ENCODE measurements at places on chromosomes 3 and 15.
A peak's percentile ranks its signal among the peaks of the same experiment; 100 is the strongest.

DNA sequence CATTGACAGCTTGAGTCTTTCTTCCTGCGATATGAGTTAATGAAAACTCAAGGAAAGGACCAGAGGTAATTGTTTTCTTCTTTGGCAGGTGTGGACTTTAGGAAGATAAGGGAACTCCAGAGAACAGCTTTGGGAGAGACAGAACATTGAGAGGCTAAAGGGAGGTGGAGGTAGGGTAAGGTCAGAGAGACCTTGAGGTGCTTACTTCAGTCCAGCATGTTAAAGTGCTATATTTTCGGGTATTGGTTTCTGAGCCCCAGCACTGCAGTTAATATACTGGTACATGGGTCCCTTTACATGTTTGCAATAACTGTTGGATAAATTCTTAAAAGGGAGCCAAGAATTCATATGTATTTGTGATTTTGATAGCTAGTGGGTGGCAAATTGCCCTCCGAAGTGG, 322.1 kb downstream of the THSD4 start:
- DNase-seq, result no peak

DNA sequence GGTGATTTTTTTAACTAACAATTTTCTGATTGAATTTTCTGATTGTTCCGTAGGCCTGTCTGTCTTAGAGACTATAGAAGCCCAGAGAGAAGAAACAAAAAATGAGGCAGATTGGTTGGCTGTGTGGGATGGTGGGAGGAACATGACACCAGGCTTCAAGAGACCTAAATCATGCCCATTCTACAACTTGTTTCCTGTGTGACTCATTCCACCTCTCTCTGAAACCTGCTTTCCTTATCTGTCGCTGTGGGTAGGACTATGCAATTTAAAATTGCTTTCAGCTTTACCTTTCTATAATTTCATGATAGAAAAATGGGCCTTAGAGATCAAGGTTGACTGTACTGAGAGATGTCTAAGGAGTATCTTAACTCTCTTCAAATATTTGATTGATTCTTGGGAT, 44.5 kb downstream of the OXNAD1 start:
- DNase-seq, result peak; percentile 49

DNA sequence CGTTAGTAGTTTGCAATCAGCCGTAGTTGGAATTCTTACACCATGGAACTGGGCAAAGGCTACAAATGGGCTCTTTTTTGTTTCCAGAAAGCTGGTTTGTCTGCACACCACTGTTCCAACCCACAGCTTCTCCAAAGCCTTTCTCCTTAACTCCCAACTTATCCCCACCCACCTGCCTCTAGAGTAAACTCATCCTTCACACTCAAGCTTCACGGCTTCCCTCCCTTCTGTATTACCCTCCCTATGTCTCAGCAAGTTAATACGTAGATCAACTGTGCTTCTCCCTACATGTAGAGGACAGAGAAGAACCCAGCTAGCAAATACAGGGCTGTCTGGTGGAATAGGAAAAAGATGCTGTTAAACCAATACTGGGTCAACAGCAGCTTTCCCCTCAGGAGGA, 363.0 kb upstream of the IL12A start:
- DNase-seq, result no peak

DNA sequence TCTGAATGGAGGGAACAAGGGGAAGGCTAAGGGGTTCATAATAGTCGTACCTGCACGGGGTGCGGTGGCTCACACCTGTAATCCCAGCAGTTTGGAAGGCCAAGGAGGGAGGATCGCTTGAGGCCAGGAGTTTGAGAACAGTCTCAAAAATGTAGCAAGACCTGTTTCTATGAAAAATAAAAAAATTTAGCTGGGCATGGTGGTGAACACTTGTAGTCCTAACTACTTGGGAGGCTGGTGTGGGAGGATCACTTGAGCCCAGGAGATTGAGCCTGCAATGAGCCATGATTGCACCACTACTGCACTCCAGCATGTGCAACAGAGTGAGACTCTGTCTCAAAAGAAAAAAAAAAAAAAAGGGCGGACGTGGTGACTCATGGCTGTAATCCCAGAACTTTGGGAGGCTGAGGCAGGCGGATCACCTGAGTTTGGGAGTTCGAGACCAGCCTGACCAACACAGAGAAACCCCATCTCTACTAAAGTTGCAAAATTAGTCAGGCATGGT, 17.9 kb upstream of the HDAC11 start:
- DNase-seq, result no peak

GRCh38 chr15:71115567-71116351, 488 bp downstream of the THSD4 start:
- no peak for DNase-seq

GRCh38 chr3:142866841-142867631, 21.8 kb downstream of the PCOLCE2 start:
- no peak for DNase-seq

- DNase-seq, result no peak
These were observed 19.7 kb downstream of the PLSCR2 start for GRCh38 chr3:146449613-146450012.

- DNase-seq, result peak; percentile 18
These were observed 34.7 kb downstream of the ZNF445 start for GRCh38 chr3:44442596-44443309.

DNA sequence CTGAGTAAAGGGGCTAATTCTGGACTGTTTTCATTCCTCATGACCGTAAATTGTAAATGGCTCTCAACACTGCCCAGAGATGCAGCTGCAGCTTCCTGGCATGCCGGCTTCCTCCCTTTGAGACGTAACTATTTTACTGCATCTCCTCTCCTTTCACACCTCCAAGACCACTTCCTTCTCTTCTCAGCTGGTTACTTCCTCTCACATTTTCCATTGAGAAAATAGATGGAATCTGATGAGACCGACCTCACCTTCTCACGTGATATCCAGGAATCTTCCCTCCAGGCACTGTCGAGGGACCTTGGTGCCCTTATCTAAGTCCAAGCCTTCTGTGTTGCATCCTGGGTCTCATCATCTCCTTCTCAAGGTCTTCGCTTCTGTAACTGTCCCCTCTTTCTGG, 12.7 kb downstream of the LYSMD4 start:
- no peak for DNase-seq

- no peak for DNase-seq
These were observed 122.1 kb downstream of the CNTN6 start for GRCh38 chr3:1214933-1215332.

DNA sequence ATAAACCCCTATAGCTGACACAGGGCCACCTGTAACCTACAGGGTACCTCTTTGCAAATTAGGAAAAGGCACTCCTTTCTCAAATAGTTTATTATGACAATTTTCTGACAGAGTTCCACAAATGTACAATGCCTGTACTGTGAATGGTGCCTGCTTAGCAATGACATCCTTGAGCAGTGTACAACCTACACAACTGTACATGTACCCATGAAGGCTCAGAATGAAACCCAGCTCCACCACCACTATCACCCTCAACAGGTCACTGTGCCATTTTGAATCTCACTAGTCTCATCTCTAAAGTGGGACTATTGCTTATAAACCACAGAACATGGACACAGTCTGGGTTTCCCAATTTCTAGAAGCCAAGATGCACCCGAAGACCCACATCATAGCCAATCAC, 7.0 kb downstream of the MFGE8 start:
- DNase-seq, result no peak

DNA sequence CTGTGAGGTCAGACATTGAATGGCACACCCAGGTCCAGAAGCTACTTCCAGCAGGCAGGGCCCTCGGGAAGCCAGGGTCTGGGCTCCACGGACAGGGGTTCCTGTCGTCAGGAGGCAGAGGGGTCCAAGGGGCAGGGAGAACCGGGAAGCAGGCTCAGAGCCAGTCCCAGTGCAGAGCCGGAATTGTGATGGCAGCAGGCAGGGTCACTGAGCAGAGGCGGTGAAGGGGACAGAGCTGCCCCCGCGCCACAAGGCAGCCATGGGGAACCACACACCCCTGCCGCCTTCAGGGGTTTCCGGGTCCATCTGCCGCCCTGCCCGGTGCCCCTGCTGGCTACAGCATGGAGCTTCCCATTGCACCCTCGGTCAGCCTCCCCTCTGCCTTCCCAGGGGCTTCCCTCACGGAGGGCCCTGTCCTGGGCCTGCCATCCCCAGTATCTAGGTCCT, 136.9 kb downstream of the NSMCE3 start:
- no peak for DNase-seq

DNA sequence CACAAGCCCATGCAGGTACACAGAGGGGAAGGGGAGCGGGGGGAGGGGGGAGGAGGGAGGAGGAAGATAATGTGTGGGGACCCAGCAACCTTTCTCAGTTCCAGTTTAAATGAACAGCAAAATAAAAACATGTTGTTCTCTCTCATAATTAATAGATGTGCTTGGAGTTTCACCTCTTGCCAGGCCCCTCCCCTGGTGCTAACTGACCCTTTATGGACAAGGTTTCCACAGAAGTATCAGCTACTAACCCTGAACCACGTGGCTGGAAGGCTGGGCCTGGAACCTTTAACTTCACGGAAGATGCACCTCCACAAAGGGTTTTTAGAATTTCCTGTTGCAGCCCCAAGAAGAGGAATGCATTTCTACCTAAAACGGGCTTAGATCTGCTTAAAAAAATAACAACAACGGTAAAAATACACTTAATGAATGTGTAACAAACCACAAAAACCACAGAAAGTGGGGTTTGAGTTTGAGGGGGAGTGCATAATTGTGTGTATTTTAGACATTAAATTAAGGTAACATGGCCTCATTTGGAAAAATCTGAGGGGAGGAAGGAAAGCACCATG, 14.8 kb upstream of the SMAD3 start:
- no peak for DNase-seq

DNA sequence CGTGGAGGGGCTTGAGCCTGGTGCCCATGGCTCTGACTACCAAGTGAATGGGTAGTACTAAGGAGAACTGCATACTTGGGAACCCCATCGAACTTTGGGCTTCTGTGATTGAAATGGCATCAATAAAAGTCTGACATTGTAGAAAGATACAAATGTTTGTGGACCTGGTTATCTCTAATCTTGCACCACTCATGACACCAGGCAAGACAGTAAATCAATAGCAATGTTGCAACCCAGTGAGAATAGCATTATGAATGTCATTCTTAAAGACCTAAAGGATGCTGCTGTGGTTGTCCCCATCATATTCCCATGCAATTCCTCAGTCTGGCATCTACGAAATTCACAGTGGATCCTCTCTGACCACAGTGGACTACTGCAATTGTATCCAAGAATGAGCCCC, 233.6 kb upstream of the LYSMD4 start:
- DNase-seq, result no peak

GRCh38 chr3:13332158-13332557, 88.0 kb downstream of the NUP210 start:
- no peak for DNase-seq

DNA sequence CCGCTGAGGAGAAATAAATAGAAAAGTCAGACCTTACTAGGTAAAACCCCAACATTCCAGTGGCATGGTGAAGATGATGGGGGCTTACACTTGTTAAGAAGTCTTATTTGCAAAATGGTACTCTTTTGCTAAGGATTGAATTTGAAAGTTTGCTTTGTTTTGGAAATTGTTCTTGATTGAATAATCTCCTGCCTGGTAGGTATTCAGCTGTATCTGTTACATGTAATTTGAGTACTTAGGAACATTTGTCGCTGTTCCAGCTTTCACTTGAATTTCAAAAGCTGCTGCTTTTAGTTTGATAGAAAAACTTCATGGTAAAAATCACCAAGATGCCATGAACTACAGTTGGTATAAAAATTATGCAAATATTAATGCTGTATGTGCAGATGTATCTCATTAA, 44.6 kb downstream of the TFG start:
- DNase-seq, result no peak

DNA sequence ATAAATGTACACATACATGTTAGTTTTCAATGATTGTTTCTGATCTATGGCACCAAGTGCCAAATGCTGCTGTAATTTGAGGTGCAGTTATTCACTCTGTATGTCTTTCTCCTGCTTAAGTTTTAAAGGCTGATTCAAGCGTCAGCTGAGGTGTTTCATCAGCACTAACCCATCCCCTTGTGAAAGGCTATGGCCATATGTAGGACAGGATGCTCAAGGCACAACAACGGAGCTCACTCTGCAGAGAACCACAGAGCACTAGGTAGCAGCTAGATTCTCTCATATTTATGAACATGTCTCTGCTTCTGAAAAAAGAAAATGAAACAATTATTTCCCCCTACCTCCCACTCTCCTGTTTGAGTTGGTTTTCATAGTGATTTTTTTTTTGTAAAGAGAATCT, 340.0 kb upstream of the TMCO5A start:
- DNase-seq, result no peak

DNA sequence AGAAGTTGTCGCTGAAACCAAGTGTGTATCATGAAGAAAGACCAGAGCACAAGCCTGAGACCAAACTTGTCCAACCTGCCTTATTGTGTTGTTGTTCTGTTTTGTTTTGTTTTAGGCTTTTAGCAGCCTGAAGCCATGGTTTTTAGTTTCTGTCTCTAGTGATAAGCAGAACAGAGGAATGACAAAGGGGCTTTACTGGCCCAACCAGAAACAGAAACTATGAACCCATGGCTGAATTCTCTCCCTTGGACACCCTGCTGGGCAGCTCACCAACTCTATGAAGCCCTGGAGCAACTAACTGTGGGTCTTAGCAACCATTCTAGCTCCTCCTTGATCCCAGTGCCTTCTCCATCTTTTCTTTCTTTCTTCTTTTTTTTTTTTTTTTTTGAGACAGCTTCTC, 30.3 kb downstream of the HCLS1 start:
- no peak for DNase-seq

DNA sequence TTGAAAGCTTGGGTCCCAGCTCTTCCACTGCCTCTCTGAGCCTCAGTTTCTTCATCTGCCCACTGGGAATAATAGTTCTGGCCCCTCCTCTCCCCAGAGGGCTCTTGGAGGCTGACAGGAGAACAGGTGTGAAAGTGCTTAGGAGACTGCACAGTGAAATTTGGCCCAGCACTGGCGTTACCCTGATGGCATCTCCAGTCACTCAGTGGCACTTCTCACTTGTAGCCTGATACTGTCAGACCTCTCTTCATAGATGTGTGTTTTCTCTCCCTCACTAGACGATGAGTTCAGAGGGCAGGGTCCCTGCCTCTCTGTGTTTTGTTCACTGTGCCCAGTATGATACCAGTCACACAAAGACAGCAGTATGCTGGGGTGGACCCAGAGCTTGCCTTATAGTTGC, 22.2 kb upstream of the IGDCC3 start:
- no peak for DNase-seq

- DNase-seq, result no peak
These were observed 17.3 kb downstream of the CHST14 start for GRCh38 chr15:40487816-40488682.

DNA sequence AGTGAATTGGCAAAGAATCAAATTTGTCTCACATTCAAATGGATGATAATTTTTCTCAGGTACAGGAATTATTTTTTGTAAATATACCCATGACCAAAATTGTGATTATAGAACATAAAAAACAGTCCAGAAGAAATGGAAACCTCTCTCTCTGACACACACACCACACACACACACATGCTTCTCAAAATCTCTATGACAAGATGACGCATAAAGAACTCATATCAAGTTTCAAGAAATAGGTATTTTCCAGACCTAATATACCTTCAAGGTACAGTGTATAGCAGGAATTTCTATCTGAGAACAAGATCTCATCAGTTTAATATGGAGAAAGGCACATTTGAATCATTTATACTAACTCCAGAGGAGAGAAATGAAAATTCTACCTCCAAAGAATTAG, 1069.1 kb upstream of the ALCAM start:
- no peak for DNase-seq

- no peak for DNase-seq
These were observed 29.5 kb downstream of the DNAH1 start for GRCh38 chr3:52345521-52346109.

Measured in T-helper 1 cell (primary cell).